Right renal cortex interstitium (tissue), 3 donors: ENCODE measurements at places on chromosomes 6 and 20.

- no peak for DNase-seq
Observed at GRCh38 chr20:16215041-16215440, 358.2 kb downstream of the KIF16B start.

DNA sequence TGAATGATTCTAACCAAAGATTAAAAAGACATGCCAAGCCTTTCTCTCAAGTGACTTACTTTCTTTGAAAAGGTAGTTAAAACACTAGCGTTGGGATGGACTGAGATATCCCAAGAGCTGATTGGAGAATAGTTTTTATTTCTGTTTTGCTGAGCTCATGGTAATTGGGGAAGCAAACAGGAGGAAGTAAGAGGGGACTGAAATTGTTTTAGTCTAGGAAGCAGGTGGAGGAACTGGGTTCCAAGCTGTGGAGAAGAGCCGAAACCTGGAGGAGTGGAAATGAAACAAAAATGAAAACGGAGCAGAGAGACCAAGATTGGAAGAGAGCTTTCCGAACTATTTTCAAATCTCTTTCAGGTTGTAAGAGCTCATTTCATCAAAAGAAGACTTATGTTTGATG lies 59.9 kb upstream of the TENT5A start:
- DNase-seq = no peak

DNA sequence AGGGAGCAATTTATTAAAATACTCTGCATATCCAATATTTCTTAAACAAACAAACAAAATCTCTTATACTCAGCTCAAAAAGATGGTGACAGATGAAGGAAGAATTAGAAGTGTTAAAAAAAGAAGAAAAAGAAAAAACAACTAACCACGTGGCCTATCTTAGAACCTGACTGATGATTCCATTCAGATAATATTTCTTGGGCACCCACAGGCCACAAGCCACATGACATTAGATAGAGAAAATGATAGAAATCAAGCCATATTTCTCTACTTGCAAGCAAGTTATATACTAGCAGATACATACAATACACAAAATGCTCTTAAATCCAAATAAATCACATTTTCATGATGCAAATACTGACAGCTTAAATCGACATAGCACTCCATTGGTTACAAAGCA lies 14.5 kb upstream of the RAMACL start:
- DNase-seq = no peak

DNA sequence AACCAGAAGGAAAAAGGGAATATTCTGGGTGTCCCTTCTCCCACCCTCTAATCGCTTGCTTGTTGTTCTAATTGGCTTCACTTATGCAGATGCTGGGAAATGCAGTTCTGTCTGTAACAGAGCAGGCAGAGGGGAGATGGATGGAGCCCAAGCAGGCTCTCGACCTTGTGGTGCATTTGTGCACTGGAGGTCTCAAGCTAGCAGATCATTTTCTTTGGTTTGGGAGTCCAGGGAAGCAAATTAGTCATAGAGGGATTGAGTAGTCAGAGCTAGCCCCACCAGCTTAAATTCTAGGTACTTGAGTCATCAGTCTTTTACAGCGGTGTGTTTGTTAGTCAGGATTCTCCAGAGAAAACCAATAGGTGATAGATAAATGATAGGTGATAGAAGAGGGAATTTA lies 234.7 kb upstream of the ECI2 start:
- no peak for DNase-seq

GRCh38 chr20:33407251-33407650 lies 5.9 kb upstream of the CDK5RAP1 start:
- no peak for DNase-seq

DNA sequence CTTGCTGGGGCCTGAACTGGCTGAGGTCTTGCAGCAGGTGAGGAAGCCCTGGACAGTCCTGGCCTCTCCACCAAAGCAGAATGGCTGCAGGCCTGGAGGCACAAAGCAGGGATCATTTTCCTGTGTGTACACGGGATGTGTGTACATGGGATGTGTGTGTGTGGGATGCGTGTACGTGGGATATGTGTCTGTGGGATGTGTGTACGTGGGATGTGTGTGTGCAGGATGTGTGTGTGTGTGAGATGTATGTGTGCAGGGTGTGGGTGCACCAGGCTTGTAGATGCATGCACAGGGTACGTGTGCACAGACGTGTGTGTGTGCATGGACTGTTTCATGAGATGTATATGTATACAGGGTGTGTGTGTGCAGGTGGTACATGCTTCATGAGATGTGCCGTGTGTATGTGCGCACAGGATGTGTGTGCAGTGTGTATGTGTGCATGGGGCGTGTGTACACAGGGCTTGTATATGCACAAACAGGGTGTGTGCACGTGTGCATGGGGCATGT lies 7.9 kb upstream of the CHRNA4 start:
- no peak for DNase-seq

GRCh38 chr6:62390401-62390800 lies 104.4 kb upstream of the KHDRBS2 start:
- no peak for DNase-seq

DNA sequence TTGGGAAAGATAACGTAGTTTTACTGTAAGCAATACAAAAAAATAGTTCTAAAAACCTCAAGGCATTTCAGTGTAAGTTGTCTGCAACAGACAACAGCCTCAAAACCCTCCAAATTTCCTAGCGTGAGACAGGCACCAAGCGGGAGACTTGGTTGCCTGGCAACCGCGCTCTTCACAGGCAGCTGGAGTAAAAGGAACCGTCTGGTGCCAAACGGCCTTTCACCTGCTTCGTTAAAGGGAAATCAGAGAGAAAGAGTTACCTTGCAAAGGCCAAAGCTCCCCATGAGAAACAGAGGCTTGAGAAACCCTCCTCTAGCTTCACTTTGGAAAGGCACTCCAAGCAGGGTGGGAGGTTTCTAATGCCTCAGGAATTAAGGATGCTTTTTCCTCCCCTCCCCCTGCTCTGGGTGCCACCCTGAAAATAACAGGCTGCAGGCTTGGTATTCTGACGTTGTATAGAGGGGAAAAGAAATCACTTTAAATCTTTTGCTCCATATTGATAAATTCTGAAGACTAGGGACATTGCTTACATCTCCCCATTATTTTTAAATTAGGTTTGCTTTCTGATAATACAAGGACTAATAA lies 129.7 kb upstream of the UFL1 start:
- DNase-seq = peak; percentile 27

DNA sequence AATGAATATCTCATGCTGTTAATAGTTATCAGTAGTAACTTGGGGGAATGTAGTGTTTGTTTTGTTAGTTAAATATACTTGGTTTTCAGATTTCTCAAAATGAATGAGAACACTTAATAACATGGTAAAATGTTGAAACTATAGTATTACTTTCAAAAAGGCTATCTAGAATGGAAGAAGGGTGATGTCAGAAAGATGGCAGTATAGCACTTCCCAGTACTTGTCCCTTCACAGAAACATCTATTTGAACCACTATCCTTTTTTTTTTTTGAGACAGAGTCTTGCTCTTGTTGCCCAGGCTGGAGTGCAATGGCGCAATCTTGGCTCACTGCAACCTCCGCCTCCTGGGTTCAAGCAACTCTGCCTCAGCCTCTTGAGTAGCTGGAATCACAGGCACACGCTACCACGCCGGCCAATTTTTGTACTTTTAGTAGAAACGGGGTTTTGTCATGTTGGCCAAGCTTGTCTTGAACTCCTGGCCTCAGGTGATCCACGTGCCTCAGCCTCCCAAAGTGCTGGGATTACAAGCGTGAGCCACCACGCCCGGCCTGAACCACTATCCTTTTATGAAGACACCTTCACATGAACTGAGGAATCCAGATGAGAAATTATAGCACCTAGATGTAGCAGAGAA lies 4.7 kb upstream of the ECHDC1 start:
- no peak for DNase-seq

DNA sequence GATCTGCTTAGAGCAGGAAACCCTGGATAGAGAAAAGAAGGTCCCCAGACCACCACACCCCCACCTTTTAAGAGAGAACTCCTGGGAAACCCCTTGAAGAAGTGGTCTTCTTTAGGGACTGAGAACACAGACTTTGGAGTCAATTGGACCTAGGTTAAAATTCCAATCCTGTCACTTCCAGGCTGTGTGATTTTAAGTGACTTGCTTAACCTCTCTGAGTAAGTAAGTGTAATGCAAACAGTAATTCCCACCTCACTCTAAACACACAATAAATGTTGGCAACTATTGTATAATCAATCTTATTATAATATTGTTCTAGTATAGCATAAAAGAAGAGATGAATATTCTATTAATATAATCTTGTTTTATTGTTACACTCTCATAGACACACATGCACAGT lies 3.3 kb downstream of the TFEB start:
- no peak for DNase-seq

- no peak for DNase-seq
Observed at GRCh38 chr20:52193886-52194545, 2.4 kb upstream of the ZFP64 start.
